ENCODE measurements at places on chromosomes 1 and 21.

- DNase-seq: no peak
These were observed 24.6 kb upstream of the B3GALT2 start for GRCh38 chr1:193210996-193211395.

DNA sequence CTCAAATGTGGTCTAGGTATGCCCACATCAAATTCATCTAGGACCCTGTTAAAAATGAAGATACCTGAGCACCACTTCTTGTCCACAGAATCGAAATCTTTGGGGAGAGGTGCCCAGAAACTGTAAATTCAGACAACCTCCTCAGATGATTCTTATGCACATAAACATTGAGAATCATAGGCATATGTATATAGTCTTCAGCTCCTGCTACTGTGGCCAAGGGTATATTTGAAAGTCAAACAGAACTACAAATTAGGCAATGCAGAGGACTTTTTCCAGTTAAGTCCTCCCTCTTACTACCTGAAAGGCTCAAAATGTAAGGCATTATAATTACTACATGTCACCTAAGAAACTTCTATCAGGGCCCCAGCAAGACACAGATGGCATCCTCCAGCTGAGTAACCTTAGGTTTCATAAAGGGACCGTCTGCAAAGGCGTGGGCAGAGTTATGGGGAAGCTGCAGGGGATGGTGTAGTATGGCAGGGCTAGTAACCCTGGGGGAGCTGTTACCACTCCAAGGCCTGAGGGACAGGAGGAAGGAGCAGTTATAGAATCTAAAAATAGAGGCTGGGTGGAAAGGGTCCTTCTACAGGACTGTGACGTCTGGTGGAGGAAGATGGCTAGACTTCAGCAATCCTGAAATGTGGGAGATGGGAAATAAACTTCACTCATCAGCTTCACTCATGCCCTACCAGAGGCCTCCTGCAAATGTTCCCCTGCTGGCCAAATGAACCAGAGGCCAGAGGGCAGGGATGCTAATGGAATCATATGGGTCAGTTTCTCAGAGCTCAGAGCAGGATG is 46.3 kb downstream of the DAB1 start:
- no peak for DNase-seq

DNA sequence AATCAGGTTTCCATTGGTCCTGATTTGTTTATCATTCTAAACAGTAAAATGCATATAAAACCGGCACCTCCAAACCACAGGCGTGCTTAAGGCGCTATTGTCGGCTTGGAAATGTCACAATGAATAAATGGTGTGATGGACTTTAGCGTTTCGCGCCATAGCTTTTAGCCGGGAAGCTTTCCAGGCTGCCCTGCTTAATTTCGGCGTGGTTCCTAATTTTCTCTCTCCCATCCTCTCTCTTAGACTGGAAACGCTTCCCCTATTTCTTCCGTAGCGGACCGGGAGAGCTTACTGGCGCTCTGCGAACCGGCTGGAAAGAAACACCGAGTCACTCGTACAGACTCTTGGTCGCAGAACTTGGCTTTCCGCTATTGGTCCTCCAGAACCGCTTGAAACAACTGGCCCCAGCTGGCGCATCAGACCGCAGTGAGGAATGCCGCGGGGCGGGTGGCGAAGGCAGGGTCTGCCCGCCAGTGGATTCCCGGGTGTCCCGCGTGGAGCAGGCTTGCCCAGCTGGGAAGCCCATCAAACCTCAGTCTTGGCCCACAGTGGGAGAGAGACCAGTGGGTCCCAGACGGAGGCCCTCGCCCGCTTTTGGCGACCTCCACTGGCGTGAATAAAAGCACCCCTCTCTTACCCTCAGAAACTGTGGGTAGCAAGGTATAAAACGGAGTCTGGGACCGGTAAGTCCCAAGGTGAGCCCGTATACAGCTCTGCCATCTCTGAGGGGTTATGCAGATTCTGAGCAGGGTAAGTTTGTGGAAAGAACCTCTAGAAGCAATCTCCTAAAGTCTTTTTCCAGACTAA is 4.0 kb upstream of the LHX8 start:
- no peak for DNase-seq

DNA sequence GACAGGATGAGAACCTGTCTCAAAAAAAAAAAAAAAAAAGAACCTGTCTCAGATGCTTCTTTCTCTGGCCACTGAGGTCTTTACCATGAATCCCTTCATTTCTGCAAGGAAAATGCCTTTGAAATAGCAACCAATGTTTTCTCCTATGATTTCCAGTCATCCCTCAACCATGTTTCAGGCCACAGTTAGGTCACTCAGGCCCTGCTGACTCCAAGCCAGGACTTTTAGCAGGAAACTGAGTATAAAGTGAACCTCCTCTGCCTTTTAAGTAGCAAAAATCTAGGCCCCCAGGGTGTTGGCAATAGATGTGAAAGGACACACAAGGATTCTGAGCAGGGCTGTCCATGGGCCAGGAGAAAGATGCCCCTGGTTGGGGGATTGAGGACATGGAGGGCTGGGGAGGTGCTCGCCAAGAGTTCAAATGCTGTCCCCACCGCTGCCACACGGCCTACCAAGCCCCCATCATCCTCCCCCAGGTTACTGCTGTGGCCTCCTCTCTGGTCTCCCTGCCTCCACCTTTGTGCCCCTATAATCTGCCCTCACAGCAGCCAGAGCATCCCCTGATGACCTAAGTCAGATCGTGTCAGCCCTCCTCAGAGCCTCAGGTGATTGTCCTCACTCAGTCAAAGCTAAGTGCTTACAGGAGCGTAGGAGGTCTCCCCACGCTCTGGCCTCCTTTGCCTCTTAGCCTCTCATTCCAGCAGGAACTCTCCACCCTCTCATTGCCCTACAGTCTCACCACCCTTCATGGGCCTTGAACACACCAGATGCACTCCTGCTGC is 54.6 kb downstream of the MATN1 start:
- DNase-seq: no peak

DNA sequence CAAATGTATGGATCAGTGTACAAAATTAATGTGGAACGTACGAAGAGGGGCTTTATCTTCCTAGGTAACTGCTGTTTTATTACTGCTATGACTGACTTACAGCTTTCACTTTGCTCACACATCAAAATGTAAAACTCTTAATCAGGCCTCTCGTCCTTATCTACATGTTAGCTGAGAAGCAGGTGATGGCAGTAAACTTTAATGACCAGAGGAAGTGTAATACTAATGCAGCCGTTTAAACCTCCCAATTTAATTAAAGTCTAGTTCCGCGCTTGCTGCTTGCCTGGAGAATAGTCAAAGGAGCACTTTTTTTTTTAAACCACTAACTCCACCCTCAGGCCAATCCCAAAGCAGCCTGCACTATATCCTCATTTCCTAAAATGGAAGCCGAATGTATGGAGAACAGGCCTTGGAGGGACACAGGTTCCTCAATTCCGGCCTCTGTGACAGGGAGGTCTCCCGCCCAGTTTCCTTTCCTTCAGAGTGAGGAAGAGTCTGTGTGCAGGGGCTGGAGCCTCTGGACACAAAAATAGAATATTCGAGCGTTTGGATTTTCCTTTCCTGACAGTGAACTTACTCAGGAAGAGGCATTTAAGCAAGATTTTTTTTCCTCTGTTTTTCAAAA is 36.7 kb upstream of the RASAL2 start:
- DNase-seq: peak; percentile 52

DNA sequence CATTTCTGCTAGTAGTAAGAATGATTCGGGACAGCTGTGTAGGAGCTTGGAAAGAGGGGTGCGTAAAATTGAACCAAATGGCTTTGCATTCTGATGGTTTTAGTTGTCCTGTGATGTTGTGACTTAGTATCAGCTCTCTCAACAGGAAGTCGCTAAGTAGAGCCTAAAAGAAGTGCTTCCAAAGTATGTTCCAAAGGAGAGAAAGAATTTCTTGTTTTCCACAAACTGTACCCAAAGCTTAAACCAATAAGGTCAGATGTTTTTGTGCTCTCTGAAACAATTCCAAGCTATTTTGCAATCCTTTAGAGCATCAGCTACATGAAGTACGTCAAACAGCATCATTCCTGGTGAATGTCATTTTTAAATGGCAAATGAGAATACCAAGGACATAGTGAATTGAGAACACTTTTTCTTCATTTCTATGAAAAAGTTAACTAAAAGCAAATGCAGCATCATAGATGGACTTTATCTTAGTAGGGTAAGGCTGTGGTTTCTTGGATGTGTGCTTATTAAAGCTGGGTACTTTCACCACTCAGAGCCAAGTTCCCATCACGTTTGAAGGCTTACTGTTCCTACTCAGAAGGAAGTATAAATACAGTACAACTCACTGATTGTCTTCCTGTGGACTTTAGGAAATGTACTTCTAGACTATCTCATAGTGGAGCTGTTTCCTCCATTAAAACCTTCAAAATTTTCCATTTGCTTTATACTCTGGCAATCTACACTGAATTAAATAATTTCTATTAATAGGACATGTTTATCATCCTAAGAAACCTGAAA is 148.6 kb downstream of the C1orf21 start:
- DNase-seq: no peak

GRCh38 chr1:182260516-182260915 is 131.1 kb downstream of the GLUL start:
- no peak for DNase-seq

- peak; percentile 19 for DNase-seq
These were observed 157.1 kb upstream of the NRIP1 start for GRCh38 chr21:15221799-15222386.

- peak; percentile 88 for DNase-seq
These were observed at the start of gene MACF1 for GRCh38 chr1:39204441-39205081. TSS of gene MACF1 (plus strand) at chr1:39204695. CDS start at chr1:39205023, 328 bp downstream.

DNA sequence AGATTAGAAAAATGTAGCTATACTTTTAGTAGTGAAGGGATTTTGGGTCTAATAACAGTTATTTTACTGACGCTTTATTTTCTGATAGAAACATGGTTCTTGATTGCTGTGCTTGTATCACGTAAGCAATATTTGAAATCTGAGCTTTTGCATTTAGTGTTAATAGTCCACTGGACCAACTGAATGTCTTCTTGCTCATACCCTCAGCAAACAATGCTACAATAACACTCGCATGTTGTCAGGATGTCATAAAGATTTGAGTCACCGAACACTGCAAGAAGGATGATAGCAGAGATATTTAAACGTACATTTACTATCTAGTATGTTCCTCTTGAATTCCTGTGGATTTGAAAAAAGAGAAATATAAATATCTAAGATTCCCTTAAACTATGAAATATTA is 7.5 kb downstream of the DYRK1A start:
- no peak for DNase-seq

DNA sequence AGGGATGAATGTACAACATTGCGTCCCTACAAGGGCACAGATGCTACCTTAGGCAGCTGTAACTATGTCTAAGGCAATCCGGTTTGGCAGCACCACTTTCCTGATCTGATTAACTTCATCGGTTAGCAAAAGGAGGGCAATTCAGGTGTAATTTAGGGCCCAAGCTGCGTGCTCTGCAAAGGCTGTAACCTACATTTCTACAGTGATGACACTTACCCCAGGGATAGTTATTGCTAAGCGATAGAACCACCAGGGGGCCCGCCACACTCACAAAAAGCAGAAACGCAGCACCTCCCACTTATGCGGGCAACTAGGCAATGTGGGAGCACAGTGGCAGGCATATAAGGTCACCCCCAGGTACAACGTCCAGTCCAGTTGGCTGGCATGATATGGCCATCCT is 113.5 kb downstream of the GDAP2 start:
- DNase-seq: no peak

- DNase-seq: no peak
These were observed 177.8 kb downstream of the RUNX1 start for GRCh38 chr21:34871026-34871908.

- DNase-seq: no peak
These were observed 51.8 kb upstream of the TSPAN2 start for GRCh38 chr1:115141145-115141454.

DNA sequence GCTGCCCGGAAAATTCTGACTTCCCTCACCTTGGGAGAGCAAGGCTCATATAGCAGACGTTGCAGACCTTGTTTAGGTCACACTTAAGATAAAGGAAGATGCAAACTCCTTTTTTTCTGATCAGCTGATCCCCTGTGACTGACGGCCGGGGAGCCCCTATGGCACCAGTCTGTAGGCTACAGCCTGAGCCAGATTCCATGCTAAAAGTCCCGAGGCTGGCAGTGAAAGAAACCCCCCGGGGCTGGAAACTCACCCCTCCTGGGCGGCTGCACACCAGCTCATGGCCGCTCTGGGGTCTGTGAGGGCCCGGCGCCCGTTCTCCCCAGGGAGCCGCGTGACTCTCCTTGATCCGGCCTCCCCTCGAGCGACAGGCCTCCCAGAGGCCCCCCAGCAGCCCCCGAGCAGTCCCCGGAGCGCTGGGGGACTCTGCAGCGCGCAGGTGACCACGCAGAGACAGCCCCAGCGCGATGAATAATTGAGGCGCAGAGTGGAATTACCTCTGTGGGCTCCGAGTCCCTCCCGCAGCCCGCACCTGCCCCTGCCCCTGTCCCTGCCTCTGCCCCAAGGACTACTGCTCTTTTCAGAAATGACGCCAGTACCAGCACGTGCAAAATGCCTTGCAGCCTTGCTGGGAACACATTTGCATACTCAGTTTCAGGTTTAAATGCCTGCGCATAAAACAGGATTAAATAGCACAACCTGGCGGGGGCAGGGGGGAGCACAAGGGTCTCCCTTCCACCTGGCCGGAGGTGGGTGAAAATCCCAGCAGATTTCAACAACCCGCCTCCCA is 62.6 kb upstream of the CLDN14 start:
- DNase-seq: no peak

GRCh38 chr1:246597340-246597739 is 31.1 kb downstream of the CNST start:
- no peak for DNase-seq

DNA sequence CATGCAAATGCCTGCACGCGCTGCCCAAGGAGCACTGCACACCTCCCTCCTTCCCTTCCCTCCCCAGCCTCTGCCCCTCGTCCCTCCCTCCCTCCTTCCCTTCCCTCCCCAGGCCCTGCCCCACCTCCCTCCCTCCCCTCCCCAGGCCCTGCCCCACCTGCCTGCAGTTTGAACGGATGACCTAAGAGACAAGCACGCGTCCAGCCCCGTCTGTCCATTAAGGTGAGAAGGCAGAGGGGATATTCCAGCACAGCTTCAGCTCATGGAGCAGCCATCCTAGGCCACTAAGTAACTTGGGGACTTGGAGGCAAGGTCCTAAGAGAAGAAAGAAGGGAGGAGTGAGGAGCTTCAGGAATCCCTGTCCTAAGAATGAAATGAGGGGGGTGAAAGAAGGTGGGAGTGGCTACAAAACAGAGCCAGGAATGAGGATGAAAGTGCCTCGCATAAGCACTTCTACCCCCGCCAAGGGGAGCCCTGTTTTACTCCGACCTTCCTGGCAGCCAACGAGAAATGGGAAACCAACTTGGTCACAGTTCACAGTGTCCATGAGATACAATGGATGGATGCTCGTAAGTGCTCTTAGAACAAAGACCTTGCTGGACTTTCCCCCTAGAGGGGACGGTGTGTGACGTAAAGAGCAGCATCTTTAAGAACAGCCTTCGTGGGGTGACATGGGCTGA is 21.3 kb upstream of the EFHD2 start:
- DNase-seq: no peak

DNA sequence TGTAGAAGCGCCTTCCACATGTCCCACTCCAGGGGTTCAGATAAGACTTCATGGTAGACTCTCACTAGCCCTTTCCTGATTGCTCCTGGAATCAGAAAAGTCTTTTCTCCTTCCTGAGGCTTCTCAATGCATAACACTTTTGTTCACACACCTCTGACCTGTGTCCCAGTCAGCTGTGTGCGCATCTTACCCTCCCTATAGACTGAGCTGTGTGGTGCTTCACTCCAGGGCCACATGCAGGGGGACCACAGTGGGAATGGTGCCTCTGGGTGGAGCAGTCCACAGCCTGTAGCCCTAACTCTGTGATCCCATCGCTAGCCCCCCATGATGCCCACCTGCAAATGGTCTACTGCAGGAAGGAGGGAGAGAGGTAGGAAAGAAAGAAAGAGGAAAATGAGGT is 84.0 kb upstream of the TLR5 start:
- DNase-seq: no peak
